ENCODE measurements at places on chromosomes 13 and 19.
A peak's percentile ranks its signal among the peaks of the same experiment; 100 is the strongest.

GRCh38 chr19:1210227-1210538 lies 4.6 kb downstream of the STK11 start:
- DNase-seq: peak; percentile 45

- no peak for DNase-seq
Observed at GRCh38 chr19:40270362-40271089, 14.6 kb downstream of the AKT2 start.

- DNase-seq: no peak
Observed at GRCh38 chr13:62512194-62513141, 1096.8 kb upstream of the PCDH20 start.

DNA sequence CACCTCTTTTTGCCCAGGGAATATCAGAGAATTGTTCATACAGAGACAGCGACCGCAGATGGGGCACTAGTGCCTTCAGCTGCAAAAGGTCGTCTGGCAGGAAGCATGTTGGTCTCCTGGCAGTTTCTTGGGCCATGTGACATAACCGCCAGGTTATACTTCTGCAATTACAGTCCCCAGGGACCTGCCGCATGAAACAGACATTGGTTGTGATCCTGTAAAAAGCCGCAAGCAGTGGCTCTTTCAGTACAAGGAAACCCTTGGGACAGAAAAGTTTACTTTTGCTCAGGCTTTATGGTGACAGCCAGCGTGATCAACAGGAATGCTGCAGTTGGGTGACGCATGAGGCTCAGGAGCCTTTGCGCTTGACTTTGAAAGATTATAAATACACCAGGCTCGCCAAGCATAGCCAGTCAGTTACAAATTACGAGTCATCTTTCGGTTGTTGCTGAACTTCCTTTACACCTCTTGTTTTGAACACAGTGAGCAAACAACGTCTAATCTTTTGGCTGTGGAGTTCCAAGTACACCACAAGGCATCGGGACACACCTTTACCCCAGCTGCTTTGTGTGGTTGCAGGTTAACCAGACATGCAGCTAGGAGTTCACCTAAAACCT lies 50.5 kb upstream of the UBE2L5 start:
- DNase-seq: no peak

- DNase-seq: no peak
Observed at GRCh38 chr19:14371301-14371821, 9.9 kb upstream of the ADGRE5 start.

DNA sequence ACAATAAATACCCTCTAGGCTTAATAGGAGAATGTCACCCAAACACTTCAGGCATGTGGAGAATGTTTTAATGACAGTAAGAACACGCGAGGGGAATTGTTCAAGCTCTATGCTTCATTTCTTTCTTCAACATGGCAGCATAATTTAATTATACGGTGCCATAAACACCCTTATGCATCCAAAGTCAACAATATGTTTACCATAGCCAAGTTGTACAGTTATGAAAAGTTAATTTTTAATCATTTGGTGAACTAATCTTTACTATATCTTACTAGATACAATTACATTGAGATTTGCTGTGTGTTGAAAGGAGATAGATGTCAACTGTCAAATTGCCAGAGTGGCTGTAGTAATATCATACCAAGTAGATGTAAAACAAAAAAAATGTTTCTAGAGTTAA lies 185.9 kb upstream of the NBEA start:
- no peak for DNase-seq

DNA sequence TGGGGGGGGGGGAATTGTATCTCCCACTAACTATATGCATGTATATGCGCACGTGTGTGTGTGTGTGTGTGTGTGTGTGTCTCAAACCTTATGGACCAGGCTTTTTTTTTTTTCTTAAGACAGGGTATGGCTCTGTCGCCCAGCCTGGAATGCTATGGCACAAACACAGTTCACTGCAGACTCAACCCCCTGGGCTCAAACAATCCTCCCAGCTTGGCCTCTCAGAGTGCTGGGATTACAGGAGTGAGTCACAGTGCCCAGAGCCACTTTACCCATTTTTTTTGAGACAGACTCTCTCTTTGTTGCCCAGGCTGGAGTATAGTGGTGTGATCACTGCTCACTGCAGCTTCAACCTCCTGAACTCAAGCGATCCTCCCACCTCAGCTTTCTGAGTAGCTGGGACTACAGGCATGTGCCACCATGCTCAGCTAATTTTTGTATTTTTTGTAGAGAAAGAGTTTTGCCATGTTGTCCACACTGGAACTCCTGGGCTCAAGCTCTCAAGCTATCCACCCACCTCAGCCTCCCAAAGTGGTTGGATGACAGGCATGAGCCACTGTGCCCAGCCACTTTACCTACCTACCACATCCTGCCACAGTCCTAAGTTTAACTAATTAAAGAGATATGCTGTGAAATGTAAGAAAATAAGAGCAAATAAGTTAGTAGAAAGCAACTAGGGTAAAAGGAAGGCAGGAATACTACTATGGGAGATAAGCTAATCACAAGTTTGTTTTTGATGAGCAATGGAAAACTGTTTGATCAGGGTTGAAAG lies 2.4 kb downstream of the ZMYM5 start:
- DNase-seq: peak; percentile 55

DNA sequence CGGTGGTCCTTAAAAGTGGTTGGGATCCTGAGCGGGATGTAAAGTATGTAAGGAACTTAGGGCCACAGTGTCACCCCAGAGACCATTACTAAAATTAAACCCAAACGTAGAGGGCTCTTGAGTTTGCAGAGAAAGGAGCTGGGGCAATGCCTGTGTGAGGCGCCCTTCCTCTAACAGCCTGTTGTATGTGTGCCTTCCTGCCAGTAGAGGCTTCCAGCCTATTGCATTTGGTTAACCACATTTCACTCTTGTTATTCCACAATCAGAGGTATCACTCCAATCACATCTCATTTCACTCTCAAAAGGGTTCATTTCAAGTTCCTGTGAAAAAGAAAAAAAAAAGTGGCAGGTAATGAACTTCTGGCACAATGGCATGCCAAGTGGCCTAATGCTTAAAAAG lies 29.4 kb downstream of the DIAPH3 start:
- DNase-seq: no peak

DNA sequence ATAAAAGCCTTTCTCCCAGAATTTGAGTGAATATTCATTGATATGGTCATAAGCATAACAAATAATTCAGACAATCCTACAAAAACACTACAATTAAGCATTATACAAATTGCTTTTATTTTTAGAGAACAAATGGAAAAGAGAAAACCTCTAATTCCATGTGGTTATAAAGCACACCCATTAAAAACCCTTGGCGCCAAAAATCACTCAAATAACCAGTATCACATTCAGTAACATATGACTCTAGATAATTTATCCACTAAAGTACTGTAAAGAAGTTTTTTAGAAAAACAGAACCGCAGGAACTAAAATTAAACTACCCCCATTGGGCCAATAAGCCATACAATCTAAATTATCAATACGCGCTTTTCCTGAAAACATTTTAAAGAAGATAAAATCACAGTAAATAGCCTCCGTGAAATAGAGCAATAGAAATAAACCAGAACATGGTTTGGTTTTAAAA lies 569 bp downstream of the LCP1 start:
- DNase-seq: no peak

GRCh38 chr13:80740071-80740470 lies 399.1 kb upstream of the SPRY2 start:
- DNase-seq: no peak

- DNase-seq: peak; percentile 93
Observed at GRCh38 chr19:41479757-41480191, 36.8 kb downstream of the ERICH4 start.

DNA sequence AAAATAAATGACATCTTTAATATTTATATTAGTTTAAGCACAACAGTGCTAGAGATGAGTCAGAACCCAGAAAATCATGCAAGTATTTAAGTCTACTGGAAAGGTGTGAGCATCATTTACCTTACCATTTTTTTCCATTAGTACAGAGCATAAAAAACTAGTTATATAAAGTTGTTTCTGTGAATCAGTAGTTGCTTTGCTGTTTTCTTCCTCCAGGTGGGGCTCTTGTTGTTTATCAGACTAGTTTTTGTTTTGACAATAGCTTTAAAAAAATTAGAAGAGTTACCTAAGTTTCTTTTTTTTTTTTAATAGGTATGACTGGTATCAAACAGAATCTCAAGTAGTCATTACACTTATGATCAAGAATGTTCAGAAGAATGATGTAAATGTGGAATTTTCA lies 12.7 kb downstream of the SUGT1 start:
- DNase-seq: no peak

DNA sequence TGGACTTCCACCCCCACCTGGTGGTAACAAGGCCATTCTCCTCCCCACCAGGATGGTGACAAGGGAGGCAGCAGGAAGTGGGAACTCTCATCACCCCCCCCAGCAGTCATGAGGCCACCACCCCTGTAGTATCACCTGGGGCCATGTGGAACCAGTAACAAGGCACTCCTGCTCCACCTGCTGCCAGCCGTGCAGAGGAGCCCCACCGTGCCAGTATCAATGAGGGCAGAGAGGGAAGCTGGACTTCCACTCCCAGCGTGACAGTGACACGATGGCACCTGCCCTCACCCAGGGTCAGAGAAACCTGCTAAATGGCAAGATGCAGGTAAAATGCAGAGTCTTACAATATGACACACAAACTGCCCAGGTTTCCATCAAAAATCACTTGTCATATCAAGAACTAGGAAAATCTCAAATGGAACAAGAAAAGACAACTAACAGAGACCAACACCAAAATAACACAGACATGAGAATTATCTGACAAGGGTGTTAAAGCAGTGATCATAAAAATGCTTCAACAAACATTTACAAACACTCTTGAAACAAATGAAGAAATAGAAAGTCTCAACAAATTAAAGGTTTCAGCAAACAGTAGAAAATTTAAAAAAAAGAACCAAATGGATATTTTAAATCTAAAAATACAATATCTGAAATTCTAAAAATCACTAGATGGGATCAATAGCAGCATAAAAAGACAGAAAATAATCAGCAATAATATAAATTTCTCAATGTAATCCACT lies 9.1 kb upstream of the SPACA7 start:
- no peak for DNase-seq

GRCh38 chr19:3969435-3970312 lies 1.2 kb downstream of the DAPK3 start:
- no peak for DNase-seq

GRCh38 chr19:44951179-44952159 lies 3.7 kb upstream of the CLPTM1 start:
- DNase-seq: peak; percentile 81

DNA sequence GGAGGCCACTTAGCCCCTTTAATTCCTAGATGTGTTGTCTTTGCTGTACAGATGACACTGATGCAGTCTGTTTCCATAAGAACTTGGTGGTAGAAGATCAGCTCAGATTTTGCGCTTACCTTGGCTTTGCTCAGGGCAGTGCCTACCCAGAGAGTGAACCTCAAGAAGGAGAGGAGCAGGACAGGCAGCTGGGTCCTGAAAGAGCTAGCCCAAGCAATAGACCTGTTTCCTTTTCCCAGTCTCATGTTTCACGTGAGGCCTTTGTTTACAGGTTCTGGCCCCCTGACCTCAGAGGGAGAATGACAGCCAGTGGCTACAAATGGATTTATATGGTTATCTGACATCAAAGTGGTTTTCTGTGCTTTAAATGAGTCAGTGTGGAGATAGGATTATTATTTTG lies 40.1 kb downstream of the METTL21C start:
- DNase-seq: no peak

DNA sequence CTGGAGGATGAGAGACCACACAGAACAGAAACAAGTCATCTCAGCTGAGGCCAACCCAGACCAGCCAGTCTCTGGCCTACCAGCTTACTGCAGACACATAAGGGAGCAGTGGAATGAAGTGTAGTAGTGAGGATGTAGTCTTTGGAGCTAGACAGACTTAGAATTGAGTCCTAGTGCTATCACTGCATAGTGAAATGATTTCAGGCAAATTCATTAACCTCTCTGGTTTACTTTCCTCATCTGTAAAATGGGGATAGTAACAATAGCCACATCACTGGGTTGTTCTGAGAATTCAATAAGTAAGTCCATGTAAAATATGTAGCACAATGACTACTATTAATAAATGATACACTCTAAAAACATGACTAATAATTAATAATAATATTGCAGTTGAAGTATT lies 383.8 kb downstream of the DLEU7 start:
- DNase-seq: no peak

GRCh38 chr13:53848366-53848961 lies 819.9 kb downstream of the OLFM4 start:
- no peak for DNase-seq

DNA sequence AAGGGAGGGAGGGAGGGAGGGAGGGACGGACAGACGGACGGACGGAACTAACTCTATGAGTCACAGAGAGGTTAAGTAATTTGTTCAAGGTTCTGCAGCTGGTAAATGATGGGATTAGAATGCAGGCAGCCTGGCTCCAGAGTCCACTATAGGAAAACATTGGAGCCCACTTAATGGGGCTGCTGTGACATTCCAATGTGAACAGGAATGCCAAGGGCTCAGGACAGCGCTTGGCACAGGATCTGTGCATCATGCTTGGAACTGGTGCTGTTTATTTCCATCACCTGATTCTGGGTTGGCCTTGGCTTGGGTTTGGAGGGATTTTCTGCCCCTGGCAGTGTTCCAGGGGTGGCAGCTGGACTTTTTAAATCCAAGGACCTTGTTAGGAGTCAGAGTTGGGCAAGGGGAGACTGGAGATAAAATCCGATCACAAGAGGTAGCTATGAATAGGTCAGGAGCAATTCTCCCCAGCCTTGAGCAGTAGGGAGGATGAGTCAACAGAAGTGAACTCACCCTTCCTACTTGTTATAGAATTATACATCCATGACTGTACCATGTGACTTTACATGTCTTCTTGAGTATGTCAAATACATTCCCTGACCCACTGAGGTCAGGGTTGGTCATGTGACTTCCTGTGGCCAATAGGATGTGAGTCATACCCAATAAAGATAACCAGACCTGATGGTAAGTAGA lies 7.8 kb upstream of the HIF3A start:
- peak; percentile 85 for DNase-seq

DNA sequence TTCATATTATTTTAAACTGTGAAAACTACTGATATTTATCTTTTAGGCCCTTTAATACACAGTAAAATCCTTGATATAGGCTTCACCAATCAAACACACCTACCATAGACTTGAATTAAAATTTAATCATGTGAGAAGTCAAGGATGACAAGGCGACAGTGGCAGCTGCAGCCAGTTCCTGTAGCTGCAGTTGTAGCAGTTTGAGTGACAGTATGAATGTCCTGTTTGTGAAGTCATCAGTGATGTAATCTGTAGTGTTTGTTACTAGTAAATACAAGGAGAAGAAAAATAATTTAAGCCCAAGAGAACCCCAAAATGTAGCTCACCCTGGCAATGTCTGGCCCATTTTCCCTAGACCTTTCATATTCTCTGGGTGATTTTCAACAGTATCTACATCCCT lies 897.0 kb downstream of the SLITRK6 start:
- no peak for DNase-seq

- DNase-seq: no peak
Observed at GRCh38 chr13:75180805-75181455, 301.0 kb downstream of the TBC1D4 start.

All from adrenal gland (tissue), 19 donors.